ENCODE measurements at places on chromosomes 1 and 21.
A peak's percentile ranks its signal among the peaks of the same experiment; 100 is the strongest.

DNA sequence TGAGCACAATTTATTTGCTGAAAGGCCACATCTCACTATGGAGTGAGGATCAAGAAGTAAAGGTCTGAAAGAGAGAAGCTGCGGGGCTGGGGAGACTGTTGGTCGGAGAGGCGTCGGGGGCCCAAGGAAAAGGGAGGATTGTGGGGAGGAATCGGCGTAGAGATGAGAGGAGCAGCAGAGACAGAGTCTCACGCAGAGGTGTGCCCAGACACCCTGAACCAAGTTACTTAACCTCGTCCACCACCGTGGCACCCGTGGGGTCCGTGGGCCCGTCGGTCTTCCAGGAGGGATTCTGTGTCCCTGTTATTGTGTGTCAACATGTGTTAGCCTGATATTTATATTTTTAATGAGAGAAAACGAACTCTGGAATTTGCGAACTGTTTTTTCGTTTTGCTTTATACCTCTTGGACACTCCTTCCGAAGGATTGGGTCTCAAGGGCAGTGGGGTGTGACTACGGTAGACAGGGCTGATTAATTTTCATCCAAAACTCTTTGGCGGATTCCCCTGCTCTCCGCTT lies 3.8 kb upstream of the NBPF1 start:
- DNase-seq: no peak

DNA sequence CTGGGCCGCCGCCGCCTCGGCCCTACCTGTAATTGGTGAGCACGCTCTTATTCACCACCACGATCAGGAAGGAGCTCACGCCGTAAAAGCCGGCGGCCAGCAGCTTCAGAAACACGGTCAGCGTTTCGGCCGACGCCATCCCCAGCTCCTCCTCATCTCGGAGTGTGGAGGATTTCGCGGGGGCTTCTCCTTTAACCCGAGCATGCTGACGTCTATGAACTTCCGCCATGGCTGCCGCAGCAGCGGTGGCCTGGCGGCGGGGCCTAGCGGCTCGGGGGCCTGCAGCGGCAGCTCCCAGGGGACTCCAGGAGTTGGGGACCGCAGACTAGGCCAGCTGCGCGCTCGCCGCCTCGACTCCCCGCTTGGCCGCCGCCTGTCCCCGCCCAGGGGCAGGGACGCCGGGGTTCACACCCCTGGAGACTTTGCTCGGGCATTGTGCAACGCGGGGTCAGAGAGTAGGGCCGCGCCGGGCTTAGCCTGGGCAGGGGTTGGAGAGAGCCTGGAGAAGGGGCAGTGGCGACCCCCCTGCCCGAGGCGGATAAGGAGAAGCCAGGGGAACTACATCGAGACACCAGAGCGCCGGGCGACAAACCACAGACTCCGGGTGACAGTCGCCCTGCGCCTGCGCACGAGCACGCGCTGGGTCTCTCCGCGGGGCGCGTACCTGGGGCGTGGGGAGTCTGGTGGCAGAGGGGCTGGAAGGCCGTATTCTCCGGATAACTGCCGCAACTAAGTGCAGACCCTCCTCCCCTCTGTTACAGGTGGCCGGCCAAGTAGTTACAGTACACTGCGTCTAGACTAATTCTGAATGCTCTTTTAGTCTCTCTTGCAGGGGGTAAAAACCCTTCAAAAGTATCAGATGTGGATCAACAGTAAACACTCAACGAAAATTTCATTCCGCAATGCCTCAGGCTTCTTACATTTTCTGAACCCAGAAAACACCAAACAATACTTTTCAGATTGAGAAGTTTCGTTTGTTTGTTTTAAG lies at the start of gene SLC35D1:
Gene SLC35D1, minus strand, starts transcription at position 364 of the 988 bp plus-strand sequence. Its CDS starts 135 bp downstream, at position 229.
- DNase-seq: no peak

DNA sequence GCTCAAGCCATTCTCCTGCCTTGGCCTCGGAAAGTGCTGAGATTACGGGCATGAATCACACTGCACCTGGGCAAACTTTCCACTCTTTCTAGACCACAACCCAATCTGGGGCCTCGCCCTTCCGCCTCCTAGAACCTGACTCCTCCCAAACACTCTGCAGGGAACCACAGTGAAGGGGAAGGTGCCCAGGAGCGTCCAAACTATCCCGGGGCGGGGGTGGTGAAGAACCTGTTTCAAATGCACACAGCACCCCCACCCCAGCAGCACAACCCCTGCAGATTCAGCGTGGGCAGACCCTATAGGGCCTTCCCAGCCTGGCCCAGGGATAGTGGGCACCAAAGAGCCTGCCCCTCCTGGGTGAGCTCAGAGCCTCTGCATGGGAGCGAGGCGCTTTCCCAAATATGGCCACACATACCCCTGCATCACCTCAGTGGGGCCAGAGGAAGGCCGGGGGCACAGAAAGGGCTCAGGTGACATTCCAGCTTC lies 86.9 kb downstream of the STUM start:
- no peak for DNase-seq

- DNase-seq: peak; percentile 50
Measured at GRCh38 chr1:168341483-168341975, 60.9 kb downstream of the TBX19 start.

DNA sequence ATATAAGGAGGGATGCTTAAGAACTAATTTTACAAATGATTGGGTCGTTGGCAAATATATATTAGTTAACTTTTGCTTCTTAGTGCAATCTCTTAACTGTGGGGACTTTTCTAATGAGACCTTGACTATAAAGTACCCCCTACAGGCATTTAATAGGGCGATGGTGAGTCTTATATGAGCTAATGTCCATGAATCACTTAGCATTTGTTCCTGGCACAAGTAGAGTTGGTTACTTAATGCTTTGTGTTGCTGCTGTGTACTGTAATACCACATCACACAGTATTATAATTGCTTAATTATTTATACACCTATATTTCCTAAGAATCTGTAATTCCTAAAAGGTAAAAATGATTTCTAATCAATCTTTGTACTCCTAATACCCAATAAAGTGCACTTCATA lies 25.3 kb upstream of the TMCO1 start:
- no peak for DNase-seq

DNA sequence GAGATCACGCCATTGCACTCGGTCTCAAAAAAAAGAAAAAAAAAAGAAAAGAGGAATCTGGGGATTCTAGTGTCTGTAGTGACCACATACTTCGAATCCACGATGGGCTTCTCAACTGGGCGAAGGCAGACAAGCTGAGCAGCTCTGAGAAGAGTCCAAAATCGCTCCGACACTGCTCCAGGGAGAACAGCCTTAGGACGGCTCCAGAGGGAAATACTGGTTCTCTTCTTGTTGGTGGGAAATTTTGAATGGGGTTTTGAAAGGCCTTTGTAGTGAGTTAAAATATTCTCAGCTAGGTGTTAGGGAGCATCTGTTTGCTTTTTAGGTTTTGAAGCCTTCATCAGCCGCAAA lies 18.3 kb upstream of the HJV start:
- no peak for DNase-seq

GRCh38 chr1:30275926-30276764 lies 447.2 kb downstream of the MATN1 start:
- DNase-seq: no peak

DNA sequence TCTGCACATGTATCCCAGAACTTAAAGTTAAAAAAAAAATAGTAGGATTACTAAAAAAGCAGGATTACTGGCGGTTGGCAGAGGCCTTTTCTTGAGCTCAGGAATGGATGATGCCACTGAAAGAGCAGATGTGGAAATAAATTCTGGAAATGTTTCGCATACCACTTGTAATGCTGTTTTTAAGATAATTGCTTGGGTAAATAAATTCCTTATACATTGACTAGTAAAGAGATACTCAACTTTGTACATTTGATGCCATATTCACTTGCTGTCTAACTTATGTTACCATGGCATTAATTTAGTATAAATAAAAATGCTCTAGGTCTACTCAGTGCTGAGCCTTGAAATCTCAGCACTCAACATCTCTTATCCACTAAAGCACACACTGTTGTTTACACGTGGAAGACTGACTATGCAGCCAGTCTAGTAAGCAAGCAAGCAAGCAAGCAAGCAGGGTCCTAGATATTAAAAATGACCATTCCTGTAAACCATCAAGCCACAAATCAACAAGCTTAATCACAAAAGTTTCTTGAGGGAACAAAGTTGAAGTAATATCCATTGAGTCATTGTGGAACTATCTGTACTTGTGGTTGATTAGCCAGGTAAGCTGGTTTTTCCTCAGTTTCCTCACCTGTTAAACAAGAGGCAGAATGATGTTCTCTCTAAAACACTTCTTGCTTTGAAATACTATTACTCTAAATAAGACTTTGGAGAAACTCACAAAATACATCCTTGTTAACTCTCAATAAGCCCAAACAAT lies 1.7 kb upstream of the RASAL2 start:
- peak; percentile 73 for DNase-seq

DNA sequence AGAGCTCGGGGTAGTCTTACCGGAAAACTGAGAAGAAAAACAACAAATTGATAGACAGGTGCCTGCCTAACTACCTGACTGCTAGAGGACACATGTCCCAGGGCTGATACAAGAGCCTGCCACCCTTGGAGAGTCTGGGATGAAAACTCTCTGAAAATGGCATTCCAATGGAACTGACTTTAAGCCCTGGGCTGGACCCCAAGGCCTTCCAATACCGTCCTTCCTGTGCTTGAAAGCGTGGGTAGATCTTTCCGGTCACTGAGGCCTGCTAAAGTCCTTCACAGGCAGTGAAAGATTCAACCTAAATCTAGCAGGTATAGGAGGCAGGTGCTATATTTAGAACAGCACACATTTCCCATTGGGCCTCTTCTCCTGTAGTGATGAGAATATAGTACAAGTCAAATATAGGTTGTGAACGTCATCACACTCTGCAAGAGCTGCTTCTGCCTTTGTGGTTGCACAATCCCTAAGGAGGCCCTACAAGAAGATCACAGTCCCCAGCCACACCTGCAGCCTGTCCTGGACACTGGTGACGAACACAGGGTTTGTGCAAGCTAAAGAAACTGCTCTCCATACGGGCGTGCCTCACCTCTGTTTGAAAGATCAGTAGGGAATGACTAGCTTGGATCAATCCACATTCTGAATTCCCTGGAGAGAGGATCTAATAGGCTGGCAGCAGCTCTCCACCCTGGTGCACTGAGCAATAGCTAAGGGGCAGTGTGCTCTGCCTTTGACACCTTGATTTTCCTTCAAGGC lies 876 bp upstream of the CHML start:
- DNase-seq: no peak

DNA sequence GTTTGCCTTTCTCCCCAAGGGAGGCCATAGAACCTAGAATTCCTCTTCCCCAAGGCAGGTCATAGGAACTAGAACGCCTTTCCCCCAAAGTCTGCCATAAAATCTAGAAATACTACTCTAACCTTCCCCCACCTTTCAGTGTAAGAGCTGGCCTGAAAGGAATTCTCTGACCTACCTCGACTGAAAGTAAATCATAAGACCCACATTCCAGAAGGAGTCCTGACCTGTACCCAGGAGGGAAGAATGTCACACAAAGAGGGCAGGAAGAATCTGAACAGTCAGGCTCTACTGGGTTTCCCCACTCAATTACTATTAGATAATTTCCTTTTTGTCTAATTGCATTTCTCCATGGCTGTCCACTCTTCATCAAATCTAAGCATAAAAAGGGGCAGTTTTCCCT lies 5.7 kb upstream of the ATG4C start:
- no peak for DNase-seq

- DNase-seq: no peak
Measured at GRCh38 chr1:151156515-151156819, at the start of gene TNFAIP8L2. Gene TNFAIP8L2 (plus strand): TSS chr1:151156649. CDS start chr1:151158698, 2,049 bp downstream.

DNA sequence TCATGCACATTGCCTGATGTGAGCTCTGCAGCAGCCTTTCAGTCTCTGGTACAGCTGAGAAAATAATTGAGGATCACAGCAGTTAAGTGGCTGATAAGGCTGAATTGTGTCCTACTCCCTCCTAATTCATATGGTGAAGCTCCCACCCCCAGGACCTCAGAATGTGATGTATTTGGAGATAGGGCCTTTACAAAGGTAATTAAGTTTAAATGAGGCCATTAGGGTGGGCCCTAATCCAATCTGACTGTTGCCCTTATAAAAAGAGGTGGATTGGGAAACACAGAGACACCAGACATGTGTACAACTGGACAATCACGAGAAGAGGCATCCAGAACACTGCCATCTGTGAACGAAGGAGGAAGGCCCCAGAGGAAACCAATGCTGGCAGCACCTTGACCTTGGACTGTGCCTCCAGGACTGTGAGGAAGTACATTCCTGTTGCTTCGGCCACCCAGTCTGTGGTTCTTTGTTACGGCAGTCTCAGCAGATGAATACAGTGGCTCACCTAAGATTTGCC lies 148.1 kb downstream of the TRABD2B start:
- no peak for DNase-seq

DNA sequence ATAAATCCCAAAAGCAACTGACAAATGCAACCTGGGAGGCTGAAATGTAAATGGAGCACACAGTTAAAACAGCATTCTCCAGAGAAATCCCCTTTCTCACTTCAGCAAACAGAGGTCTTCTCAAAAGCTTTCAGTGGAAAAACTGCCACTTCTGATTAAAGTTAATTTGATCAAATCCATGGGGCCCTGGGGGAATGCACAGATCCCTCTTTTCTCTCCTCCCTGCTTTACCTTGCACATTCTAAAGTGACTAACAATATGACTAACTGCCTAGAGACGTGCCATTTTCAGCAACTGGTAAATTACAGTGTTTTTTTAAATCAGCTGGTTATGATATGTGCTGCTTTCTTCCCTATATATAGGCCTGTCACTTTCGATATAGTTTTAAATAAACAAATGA lies 142.5 kb downstream of the RERE start:
- no peak for DNase-seq

DNA sequence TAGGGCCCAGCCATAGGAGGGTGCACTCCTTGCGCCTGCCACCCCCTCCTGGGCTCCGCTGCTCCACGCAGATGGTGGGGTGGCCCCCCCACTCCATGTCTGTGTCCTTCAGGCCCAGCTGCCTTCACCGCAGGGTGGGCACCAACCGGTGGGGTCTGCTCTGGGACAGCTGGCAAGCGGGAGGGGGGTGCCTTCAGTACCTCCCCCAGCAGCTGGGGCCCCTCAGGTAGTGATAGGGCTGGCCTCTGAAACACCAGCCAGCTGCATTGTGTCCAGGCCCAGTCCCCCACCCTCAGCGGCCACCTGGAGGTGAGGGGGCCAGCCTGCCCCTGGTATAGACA lies 360 bp downstream of the GJC2 start:
- no peak for DNase-seq

- no peak for DNase-seq
Measured at GRCh38 chr1:229726061-229726460, 100.0 kb downstream of the URB2 start.

DNA sequence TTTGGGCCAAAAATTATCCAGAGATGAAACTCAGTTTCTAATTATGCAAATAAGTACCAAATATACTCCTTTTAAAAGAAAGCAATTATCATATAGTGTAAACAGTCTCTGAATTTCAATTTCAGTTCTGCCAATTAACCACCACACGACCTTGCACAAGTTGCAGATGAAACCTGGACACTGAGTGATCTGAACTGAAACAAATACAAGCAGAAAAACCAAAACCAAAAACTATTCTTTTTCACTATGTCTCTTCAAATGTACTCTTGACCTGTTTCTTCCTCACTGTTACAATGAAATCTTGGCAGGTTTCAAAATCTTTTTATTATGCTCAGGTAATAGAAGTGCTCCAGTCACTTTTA lies 79.2 kb downstream of the TYW3 start:
- DNase-seq: no peak

GRCh38 chr1:85245456-85245855 lies 14.0 kb downstream of the C1orf52 start:
- DNase-seq: no peak

Measured in AG04449 (cell line).